ENCODE measurements at places on chromosomes 3 and 15.

DNA sequence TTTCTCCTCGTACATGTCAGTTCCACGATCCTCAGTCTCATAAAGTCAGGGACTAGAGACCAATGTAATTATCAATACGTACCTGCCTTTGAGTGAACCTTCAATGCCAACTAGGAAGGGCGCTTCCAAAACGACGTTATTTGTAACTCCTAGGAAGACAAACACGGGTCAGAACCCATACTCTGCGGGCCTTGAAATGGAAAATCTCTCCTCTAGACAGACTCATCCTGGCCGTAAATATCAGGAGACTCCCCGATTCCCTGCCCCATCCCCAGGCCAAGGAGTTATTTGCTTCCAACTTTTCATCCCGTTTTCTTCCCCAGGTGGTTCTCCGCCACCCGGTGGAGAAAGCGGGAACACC is 578 bp downstream of the OIP5 start:
- DNase-seq: no peak

GRCh38 chr3:184305577-184305976 is 6.5 kb downstream of the PSMD2 start:
- DNase-seq: no peak

GRCh38 chr15:77058468-77058867 is 12.4 kb downstream of the TSPAN3 start:
- DNase-seq: no peak

DNA sequence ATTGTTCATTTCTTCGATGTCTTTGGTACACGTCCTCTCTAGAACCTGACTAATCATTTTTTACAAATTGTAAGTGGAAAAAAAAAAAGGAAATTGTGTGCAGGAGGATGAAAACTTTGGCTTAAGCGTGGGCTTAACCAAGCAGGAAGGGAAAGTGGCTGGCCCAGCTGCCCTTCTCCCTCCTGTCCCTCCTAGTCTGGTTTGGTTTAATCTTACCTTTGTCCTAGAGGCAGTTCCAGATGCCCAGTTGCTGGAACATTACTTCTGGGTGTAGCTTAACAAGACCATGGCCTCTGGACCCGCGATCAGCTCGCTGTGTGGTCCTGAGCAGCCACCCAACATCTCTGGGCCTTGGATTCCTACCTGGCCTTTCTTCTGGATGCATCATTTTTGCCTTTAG is 15.4 kb downstream of the PAQR5 start:
- no peak for DNase-seq

GRCh38 chr3:71421820-71422566 is 161.5 kb downstream of the FOXP1 start:
- DNase-seq: peak; percentile 58

DNA sequence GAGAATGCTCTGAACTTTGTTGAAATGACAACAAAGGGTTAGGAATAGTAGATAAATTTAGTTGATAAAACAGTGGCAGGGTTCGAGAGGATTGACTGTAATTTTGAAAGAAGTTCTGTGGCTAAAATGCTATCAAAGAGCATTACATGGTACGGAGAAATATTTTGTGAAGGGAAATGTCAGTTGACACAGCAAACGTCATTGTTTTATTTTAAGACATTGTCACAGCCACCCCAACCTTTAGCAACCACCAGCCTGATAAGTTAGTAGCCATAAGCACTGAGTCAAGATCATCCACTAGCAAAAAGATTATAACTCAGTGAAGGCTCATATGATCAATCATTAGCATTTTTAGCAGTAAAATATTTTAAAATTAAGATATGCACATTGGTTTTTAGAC is 8.7 kb upstream of the ST3GAL6 start:
- DNase-seq: no peak

- no peak for DNase-seq
Measured at GRCh38 chr15:87623832-87624231, 632.7 kb downstream of the NTRK3 start.

DNA sequence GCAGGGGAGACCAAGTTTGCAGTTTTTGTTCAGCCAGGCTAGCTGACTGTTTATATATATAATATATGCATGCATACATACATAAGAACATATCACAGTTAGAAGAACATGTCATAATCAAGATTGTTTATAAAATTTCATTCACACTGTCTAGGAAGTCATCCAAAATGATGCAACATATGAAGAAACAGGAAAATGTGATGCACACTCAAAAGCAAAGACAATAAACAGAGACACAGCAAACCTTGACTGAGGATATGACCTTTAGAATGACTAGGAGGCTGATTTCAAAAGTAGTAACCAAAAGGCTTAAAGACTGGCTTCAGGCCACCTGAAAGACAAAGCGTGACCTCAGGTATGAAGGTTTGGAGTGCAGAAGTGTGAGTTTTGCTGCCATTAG is 166.2 kb upstream of the NDN start:
- DNase-seq: no peak

- DNase-seq: no peak
Measured at GRCh38 chr15:25242957-25243799, 195.6 kb downstream of the UBE3A start.

DNA sequence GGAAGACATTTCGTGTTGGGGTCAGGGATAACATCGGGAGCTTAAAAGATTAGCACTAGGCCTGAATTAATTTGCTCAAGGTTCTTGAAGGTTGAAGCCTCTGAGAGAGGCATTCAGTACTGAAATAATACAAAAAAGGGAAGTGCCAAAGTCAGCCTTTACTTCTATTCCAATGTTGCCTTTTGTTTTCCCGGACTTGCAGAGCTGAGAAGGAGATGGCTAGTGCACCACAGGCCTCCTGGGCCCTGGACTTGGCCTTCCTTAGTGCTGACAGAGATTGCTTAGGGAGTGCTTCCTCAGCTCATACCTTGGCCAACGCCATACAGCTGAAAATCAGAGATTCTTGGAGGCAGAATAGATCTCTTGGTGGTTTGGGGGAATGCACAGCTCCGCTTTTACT is 333.6 kb upstream of the TBL1XR1 start:
- no peak for DNase-seq

GRCh38 chr15:61237400-61237799 is 8.3 kb upstream of the RORA start:
- DNase-seq: no peak

GRCh38 chr3:142614059-142614626 is 17.9 kb downstream of the PLS1 start:
- DNase-seq: no peak

GRCh38 chr3:170830580-170830979 is 39.4 kb downstream of the RPL22L1 start:
- DNase-seq: no peak

DNA sequence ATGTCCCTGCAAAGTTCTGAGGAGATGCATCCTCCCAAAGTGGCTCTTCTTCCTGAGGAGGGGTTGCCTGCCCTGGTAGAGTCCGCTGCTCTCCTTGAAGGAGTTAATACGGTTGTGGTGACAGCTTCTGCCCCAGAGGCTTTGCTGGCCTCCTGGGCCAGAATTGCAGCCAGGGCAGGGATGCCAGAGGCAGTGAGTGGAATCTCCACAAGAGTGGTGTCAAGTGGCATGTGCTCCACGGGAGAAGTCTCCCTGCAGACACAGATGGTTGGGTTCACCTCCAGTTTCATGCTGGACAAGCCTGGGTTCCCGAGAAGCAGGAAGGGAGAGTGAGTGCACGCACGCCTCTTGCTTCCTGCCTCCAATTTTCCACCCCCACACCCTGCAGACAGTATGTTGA is 105.5 kb downstream of the SLC25A26 start:
- DNase-seq: no peak

- DNase-seq: no peak
Measured at GRCh38 chr15:65868546-65869125, 655 bp upstream of the RAB11A start.

DNA sequence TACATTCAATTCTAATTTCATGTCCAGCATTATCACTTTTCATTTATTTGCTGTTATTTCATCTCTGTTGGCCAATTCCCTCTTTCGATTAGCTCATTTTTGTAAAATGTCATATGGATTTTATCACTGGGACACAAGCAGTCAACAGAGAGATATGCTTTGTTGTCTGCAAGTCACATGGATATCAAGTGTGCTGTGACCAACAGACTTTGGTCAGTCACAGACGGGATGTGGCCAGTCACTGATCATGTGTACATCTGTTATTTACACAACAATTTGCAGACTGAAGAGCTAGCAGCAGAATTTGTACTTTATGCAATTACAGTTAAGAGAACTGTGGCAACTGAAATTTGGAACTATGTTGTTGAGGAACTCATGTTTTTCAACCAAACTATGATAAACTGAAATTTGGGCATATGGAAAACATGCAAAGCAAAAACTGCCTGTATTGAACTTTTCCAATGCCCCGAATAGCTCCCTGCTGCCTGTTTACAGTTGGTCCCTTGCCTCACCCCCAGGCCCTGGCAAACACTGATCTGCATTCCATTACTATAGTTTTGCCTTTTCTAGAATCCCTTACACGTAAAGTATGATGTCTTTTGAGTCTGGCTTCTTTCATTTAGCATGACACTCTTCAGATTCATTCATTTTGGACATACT is 104.4 kb downstream of the RPL22L1 start:
- no peak for DNase-seq

All from activated naive CD4-positive, alpha-beta T cell treated with Interleukin-2 at 50 U/mL for 16 hours (primary cell).